Bone marrow (tissue), 2 donors: ENCODE measurements at places on chromosomes 7 and 10.

- no peak for DNase-seq
These were observed 6.5 kb upstream of the PPIF start for GRCh38 chr10:79340646-79341244.

GRCh38 chr7:7489546-7489945 is 46.1 kb downstream of the COL28A1 start:
- no peak for DNase-seq

GRCh38 chr10:11381023-11381422 is 230.4 kb downstream of the USP6NL start:
- DNase-seq = no peak

GRCh38 chr7:27139334-27140125 is 4.0 kb downstream of the HOXA5 start:
- DNase-seq = no peak
